ENCODE measurements at places on chromosomes 3 and 15.

DNA sequence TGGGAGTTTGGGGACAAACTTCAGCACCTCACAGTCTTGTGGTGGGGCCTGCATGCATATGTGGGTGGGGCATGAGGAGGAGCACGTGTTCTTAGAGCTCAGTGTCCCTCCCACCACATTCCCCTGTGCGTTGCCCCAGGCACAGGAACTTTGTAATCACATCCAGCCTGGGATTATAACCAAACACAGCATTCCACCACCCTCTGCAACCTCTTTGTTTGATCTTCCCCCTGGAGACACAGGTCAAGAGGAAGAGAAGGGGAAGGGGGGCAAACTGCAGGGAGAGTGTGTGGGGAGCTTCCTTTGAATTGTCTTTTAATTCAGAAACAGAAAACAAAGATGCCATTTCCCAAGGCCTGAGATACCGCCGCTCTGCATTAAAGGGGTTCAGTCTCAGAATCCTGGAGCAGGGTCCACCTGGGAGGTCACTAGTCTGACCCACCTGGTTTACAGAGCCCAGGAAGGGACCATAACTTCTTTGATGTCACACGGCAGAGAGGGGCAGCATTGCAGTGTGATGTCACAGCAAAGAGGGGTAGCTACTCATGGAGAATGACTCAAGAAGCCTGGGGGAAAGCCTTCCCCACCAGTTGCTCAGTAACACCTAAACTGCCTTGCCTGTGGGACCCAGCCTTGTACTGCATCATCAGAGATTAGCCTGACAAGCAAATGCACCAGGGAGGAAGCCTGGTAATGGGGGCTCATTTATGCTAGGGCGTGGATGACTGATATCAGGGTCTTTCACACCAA lies 106.3 kb upstream of the RNU6-1 start:
- DNase-seq: peak; percentile 49

DNA sequence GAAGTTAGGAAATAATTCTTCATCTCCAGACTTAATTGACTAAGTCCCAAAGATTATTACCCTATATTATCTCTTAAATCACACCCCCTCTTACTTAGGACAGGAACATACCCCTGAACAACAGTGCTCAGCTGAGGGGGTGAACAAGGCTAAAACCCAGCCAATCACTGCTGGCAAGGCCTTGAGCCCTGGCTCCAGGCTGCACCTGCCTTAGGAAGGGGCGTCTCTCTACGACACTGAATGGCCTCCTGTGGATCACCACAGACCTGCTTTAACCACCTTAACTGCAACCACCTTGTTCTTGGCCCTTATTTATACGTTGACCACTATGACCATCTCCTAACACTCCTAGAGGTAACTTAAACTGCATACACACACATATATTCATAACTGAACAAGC lies 267.4 kb upstream of the THBS1 start:
- DNase-seq: no peak

DNA sequence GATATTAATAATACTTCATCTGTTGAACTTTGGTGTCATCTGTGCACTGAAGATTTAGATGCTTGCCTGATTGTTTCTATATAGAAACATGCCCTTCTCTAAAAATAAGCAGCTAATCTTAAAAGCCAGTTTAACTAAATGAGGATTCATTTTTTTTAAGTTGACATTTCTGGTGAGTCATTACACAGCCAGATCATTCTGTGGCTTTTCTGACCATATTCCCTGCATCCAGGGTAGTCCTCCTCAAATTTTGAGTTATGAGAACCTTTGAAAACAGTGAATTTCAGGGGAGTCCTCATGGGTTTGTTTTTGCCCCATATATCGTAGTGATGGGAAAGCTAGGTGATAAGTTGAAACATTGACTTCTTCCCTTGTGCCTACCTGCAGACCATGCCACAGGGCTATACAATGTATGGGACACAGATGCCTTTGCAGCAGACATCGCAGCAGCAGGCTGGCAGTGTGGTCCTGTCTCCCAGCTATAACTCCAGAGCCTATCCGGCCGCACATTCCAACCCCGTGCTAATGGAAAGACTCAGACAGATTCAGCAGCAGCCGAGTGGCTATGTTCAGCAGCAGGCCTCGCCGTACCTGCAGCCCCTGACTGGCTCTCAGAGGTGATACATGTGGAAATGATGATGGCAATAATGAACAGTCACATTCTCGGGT lies 26.5 kb upstream of the P2RY12 start:
- DNase-seq: no peak

DNA sequence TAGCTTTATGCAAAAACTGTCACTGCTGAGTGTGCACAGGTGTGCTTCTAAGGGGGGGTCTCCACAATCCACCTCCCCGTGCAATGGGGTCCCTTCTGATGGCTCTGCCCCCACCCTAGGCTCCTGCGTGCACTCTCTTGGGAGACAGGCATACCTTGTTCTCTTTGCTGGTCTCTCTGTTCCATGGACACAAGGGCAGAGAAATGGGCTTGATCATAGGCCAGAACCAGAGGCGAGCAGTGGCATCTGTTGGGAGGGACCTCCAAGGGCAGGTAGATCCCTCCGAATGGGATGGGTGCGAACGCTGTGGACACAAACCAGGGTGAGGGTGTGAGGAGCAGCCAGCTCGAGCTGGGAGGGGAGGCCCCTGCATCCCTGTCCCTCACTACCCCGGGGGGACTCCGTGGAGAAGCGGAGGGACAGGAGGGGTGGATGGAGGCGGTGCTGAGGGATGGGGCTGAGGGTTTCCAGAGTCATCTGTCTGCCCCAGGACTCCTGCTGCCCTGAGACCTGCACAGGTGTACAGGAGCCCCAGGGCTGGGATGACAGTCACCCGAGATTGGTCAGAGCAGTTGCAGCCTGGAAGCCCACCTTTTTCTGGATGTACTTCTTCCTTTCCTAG lies 175.0 kb downstream of the KLF13 start:
- no peak for DNase-seq

DNA sequence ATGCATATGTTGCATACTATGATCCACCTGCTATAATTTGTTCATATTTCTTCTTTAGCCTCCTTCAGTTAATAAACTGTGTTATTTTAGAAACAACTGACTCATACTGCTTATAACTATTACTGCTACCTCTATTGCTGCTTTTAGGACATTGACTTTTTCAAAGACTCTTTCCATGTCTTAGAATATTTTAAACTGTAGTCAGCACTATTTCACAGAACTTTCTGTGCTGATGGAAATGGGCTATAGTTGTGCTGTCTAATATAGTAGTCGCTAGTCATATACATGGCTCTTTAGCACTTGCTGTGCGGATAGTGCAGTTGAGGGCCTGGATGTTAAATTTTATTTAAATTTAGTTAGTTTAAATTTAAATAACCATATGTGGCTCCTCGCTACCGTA lies 55.6 kb downstream of the NEK11 start:
- no peak for DNase-seq

DNA sequence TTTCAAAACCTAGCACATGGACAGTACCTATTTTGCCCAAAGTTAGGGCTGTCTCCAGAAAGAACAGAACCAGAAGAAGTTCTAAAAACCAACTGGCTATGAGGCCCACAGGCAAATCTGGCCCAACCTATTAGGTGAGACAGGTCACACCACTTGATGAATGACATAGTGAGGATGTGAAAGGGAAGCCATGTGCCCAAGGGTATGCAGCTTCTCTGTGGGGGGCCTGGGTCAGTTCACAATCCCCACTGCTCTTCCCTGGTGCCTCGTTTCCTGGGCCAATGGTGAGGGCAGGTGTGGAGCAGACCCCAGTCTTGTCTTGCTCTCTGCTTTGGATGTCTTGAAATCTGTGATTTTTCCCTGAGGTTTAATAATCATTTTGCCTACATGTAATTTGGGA lies 8.9 kb downstream of the INSYN1 start:
- DNase-seq: no peak

- no peak for DNase-seq
Measured at GRCh38 chr3:189288348-189289235, 116.8 kb downstream of the TPRG1 start.

- no peak for DNase-seq
Measured at GRCh38 chr3:69288161-69288895, 97.6 kb downstream of the FRMD4B start.

GRCh38 chr3:16801698-16802097 lies 83.1 kb upstream of the PLCL2 start:
- DNase-seq: peak; percentile 36

- DNase-seq: no peak
Measured at GRCh38 chr3:124174476-124174875, 182.6 kb upstream of the ROPN1 start.

- no peak for DNase-seq
Measured at GRCh38 chr3:126832933-126833332, 128.9 kb downstream of the CHCHD6 start.

DNA sequence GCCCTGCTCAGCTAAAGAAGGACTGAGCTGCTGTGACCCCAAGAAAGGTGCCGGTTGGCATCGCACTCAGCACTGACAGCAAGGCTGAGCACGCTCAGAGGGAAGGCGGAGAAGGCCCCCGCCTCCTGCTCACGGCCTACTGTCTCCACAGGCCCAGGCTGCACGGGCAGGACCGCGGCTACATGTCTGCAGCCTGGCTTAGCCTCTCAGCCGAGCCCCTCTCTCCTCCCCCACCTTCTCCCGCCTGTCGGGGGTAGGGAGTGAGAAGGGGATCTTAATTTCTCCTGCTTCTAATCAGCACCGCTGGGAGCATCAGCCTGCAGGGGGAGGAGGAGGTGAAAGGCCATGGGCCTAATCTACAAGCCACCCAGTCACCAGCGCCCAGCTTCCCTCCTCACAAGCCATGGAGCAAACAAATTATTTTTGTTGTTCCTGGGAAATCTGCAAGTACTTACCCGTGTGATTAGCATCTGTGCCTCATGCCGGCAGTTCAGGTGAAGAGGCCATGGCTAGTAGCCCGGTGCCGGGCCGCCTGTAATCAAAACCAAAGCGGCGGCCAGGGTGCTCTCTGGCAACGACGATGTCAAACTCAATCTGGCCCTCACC lies 68.1 kb downstream of the EPHB3 start:
- DNase-seq: no peak

- DNase-seq: no peak
Measured at GRCh38 chr15:27824841-27825422, 274.2 kb downstream of the OCA2 start.

DNA sequence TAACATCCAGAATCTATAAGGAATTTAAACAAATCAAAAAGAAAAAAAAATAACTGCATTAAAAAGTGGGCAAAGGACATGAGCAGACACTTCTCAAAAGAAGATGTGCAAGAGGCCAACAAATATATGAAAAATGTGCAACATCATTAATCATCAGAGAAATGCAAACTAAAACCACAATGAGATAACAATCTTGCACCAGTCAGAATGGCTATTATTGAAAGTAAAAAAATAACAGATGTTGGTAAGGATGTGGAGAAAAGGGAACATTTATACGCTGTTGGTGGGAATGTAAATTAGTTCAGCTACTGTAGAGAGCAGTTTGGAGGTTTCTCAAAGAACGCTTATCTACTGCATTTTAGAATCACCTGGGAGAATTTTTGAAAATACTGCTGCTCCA lies 186.1 kb downstream of the OTOL1 start:
- DNase-seq: no peak

GRCh38 chr3:122973893-122974615 lies 53.5 kb downstream of the SEMA5B start:
- DNase-seq: no peak

DNA sequence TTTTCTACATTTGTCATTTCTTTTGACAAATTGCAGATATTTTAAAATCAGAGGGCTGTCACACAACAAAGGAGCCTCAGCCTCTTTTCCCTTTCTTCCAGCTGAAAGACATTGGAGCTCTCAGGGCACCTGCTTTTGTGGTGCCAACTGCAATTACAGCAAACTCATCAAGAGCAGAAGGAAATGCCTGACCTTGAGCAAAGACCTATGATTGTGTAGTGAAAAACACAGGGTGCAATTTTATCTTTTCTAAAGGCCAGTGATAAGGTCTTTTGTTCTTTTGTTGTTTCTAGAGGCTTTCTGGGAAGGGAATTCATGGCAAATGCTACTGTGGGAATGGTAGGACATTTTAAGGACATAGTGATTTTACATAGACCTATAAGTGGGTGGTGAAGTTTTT lies 214.3 kb downstream of the OXSM start:
- DNase-seq: no peak

DNA sequence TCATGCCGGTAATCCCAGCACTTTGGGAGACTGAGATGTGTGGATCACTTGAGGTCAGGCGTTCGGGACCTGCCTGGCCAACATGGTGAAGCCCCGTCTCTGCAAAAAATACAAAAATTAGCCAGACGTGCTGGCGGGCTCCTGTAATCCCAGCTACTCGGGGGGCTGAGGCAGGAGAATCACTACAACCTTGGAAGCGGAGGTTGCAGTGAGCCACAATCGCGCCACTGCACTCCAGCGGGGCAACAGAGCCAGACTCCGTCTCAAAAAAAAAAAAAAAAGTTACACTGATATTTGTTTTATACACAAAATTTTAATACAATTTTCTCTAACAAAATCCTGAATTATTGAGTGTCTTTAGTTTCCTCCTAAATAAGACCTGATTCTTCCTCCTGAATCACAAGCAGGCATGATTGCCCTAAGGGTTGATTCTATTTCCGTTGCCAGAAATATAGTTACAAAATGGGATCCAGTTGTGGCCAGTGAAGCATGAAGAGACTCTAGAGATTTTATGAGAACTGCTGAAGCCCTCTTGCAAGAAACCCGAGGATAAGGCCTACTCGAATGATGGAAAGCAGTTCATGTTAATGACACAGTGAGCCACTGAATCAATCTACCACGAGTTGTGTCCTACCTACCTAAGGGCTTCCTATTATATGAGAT lies 9.6 kb upstream of the SMARCC1 start:
- DNase-seq: no peak

DNA sequence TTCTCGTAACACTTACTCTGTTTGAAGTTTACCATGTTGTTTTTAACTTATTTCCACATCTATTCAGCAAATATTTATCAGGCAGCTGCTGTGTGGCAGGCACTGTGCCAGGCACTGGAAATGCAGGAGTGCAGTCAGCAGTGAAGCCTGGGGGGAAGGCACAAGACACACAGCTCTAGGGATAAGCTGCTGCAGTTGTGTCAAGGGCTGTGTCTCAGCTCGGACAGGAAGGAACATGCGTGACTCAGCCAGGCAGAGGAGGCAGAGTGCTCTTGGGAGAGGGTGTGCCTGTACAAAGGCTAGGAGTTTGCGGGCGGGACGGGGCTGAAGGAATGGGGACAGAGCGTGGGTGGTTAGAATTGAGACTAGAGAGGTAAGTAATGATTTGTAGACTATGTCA lies 24.7 kb downstream of the LYSMD4 start:
- no peak for DNase-seq

DNA sequence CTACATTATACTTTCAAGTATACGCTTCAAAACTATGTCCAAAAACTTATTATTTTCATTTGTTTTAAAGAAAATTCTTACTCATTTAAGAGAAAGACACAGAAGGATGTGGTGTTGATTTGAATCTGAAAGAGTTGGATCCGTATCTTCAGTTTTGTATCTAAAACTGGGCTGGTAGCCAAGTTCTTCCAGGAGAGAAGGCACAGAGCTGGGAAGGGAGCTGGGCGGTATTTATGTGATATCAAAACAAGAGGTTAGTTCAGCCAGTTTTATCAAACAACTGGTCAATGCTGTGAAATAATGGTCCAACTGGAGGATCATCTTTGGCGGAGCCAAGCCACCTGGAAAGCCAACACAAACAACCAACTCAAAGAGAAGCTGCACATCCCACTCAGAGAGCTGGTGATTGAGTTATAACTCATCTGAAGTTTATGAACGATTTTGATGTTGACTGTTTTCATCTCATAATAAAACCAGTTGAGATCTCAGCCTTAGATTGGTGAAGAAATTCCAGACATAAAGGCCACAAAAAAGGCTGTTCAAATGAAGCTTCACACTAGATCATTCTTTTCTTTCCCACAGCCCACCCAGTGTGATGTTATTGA lies 489.6 kb upstream of the RASGRP1 start:
- DNase-seq: no peak

All from Jurkat, Clone E6-1 (cell line).